ENCODE measurements at places on chromosomes 1 and 21. TPM values are rescaled to one million over a fixed set of nuclear protein-coding genes. Genes with fewer than 3 reads are reported as not detected.
A peak's percentile ranks its signal among the peaks of the same experiment; 100 is the strongest.

GRCh38 chr1:33092438-33092837 is 11.5 kb downstream of the AZIN2 start:
- no peak overlapping the region for H3K27ac ChIP-seq
- no peaks in the 10 kb centered on the region for H3K36me3 ChIP-seq
- H3K4me1 ChIP-seq: peaks cover 10% of the 10 kb centered on the region

- H3K27me3 ChIP-seq: no peaks in the 10 kb centered on the region
- DNase-seq: no peak
- no peaks in the 10 kb centered on the region for H3K36me3 ChIP-seq
- H3K4me3 ChIP-seq: no peak overlapping the region
- H3K4me1 ChIP-seq: no peaks in the 10 kb centered on the region
These were observed 27.7 kb upstream of the DYRK1A start for GRCh38 chr21:37338671-37339551.

DNA sequence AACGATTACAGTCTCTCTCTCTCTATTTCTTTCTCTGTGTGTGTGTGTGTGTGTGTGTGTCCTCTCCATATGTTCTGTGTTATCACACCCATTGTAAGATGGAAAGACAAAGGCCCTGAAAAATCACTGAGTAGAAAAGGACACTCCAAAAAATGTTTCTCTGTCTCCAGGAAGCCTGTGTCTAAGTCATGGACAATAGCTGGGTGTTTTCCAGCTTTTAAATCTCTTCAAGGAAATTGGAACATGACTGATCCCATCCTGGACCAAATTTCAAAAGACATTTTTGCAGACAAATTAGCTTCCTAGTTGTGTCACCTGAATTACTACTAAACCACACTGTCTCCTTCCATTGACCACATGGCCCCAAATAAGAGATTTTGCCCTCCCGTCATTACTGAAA is 31.0 kb upstream of the LMX1A start:
- no peak for DNase-seq
- no peak overlapping the region for H3K27ac ChIP-seq
- peaks cover 33% of the 10 kb centered on the region for H3K27me3 ChIP-seq
- no peaks in the 10 kb centered on the region for H3K36me3 ChIP-seq
- peaks cover 1% of the 10 kb centered on the region for H3K4me1 ChIP-seq
- no peak overlapping the region for H3K4me3 ChIP-seq

- H3K36me3 ChIP-seq: no peaks in the 10 kb centered on the region
- H3K27ac ChIP-seq: no peak overlapping the region
- no peaks in the 10 kb centered on the region for H3K4me1 ChIP-seq
These were observed 4.7 kb downstream of the CCDC190 start for GRCh38 chr1:162856260-162856659.

Gene NECAP2
- 122 TPM for total RNA-seq

Gene ARTN
- total RNA-seq: 0.63 TPM

- H3K4me3 ChIP-seq: no peak overlapping the region
- no peaks in the 10 kb centered on the region for H3K4me1 ChIP-seq
- H3K27ac ChIP-seq: no peak overlapping the region
- no peak for DNase-seq
- peaks cover 49% of the 10 kb centered on the region for H3K36me3 ChIP-seq
- no peaks in the 10 kb centered on the region for H3K27me3 ChIP-seq
These were observed 57.8 kb upstream of the PGD start for GRCh38 chr1:10340930-10341590.

Gene INAVA
- total RNA-seq: 0.87 TPM

Gene KDF1
- 1.2 TPM for total RNA-seq

Gene DMBX1
- not detected for total RNA-seq

GRCh38 chr21:14457762-14458161 is 74.8 kb upstream of the HSPA13 start:
- no peak for DNase-seq
- H3K27me3 ChIP-seq: no peaks in the 10 kb centered on the region
- no peaks in the 10 kb centered on the region for H3K36me3 ChIP-seq
- H3K4me1 ChIP-seq: peaks cover 14% of the 10 kb centered on the region
- H3K27ac ChIP-seq: no peak overlapping the region
- no peak overlapping the region for H3K4me3 ChIP-seq

DNA sequence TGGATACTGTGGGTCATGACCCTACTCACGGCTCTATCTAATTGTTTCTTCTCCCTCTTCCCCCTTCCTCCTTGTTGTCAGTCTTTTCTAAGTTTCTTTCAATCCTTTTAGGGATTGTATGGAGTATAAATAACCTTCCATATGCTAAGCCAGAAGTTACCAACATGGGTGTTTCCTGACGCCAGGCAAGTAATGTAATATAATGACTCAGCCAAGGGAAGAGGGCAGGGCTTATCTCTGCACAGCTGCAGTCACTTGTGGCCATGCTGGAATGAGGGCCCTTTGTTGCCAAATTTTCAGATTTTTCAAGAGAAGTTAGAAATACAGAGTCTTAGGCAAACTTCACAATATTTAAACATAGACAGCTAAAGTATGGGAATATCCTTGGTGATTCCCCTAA is 194.6 kb downstream of the ST6GALNAC3 start:
- H3K36me3 ChIP-seq: no peaks in the 10 kb centered on the region
- no peaks in the 10 kb centered on the region for H3K27me3 ChIP-seq
- DNase-seq: no peak
- peaks cover 44% of the 10 kb centered on the region for H3K4me1 ChIP-seq
- H3K4me3 ChIP-seq: no peak overlapping the region

DNA sequence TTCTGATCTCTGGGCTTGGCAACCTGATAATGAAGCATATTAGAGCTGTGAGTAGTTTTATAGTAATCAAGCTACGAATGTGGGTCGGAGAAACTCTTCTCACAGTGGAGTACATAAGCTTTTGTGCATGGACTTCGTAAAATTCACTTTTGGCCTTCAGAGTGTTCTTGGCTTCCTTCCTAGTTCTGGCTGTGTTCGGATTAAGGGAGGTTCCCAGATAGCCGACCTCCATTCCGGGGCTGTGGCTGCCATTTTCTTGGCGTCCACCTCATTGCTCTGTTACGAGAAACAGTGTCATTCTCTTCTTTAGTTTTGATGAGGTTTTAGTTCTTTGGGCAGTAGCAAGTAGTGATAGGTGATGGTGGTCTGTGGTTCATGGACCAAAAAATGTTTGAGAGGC is 26.3 kb downstream of the CAMTA1 start:
- peak overlapping the region; percentile 38 for H3K27ac ChIP-seq
- no peak for DNase-seq
- no peaks in the 10 kb centered on the region for H3K27me3 ChIP-seq
- no peak overlapping the region for H3K4me3 ChIP-seq
- peaks cover 9% of the 10 kb centered on the region for H3K4me1 ChIP-seq

Gene S100A7
- total RNA-seq: not detected

Gene HAO2
- total RNA-seq: not detected

Gene TEKT2
- not detected for total RNA-seq

Gene ZNF648
- not detected for total RNA-seq

DNA sequence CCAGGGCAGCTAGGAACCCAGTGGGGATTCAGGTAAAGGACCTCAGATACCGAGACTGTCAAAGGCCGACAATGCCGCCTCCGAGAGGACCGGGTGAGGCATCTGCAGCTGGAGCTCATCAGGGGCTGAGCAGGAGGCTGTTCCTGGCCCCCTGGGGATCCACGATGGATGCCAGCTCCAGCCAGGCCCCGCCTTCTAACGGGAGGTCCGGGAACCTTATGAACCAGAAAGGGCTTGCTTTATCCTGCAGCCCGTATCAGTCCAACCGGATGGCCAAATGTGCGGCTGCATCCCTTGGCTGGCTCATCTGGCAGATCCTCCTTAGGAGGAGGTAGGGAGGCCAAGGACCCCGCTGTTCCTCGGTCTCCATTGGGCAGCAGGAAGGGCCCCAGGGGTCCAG is 32.0 kb downstream of the SLC45A1 start:
- DNase-seq: no peak
- H3K4me3 ChIP-seq: no peak overlapping the region
- H3K36me3 ChIP-seq: peaks cover 16% of the 10 kb centered on the region
- H3K4me1 ChIP-seq: peaks cover 62% of the 10 kb centered on the region
- H3K27ac ChIP-seq: peak overlapping the region; percentile 45
- no peaks in the 10 kb centered on the region for H3K27me3 ChIP-seq

GRCh38 chr1:98732985-98733781 is 71.7 kb downstream of the SNX7 start:
- H3K4me1 ChIP-seq: no peaks in the 10 kb centered on the region
- H3K36me3 ChIP-seq: no peaks in the 10 kb centered on the region
- H3K27me3 ChIP-seq: no peaks in the 10 kb centered on the region
- H3K27ac ChIP-seq: no peak overlapping the region
- H3K4me3 ChIP-seq: no peak overlapping the region

DNA sequence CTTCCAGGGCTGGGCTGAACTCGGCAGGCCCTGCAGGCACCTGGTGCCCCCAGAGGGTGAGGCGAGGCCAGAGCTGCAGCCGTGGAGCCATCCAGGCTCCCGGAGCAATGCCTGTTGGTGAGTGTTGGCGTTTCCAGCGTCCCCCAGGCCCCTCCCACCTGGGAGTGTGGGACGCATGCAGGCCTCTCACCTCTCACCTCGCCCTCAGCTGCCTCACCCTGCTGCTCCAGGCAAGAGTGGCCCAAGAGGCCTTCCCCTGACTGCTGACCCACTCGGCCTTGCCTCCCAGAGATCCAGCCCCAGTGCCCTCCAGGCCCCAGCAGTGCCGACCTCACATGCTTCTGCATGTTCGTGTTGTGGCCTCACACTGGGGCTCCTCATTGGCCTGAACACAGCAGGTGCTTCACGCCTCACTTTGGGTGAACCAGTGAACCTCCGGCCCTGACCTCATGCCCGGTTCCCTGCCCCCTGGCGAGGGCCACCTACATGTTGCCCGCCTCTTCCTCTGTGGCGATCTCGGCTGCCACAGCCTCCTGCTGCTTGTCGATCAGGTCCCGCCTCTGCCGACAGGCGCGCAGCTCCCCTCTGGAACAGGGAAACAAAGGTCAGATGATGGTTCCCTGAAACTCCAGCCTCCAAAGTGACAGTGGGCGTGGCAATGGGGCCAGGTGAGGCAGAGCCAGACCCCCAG is 17.0 kb downstream of the CFAP74 start:
- H3K27me3 ChIP-seq: peaks cover 21% of the 10 kb centered on the region
- no peaks in the 10 kb centered on the region for H3K36me3 ChIP-seq
- H3K4me1 ChIP-seq: peaks cover 11% of the 10 kb centered on the region
- no peak overlapping the region for H3K4me3 ChIP-seq
- H3K27ac ChIP-seq: no peak overlapping the region

GRCh38 chr1:7654725-7655124 is 116.4 kb upstream of the VAMP3 start:
- H3K27me3 ChIP-seq: no peaks in the 10 kb centered on the region
- H3K36me3 ChIP-seq: no peaks in the 10 kb centered on the region
- no peaks in the 10 kb centered on the region for H3K4me1 ChIP-seq
- no peak overlapping the region for H3K27ac ChIP-seq
- DNase-seq: no peak

Gene INSRR
- total RNA-seq: not detected

Gene FCRL2
- total RNA-seq: 40.2 TPM

Gene FCRL3
- total RNA-seq: 109 TPM

Gene CDC7
- total RNA-seq: 15.4 TPM

Gene GOLT1A
- not detected for total RNA-seq

GRCh38 chr1:153058826-153059784 is 1.8 kb upstream of the SPRR2A start:
- H3K27ac ChIP-seq: no peak overlapping the region
- no peaks in the 10 kb centered on the region for H3K36me3 ChIP-seq
- H3K27me3 ChIP-seq: no peaks in the 10 kb centered on the region

Gene GPR61
- total RNA-seq: not detected

GRCh38 chr1:162200096-162200847 is 130.8 kb downstream of the NOS1AP start:
- no peak for DNase-seq
- H3K4me1 ChIP-seq: no peaks in the 10 kb centered on the region
- no peaks in the 10 kb centered on the region for H3K27me3 ChIP-seq
- H3K36me3 ChIP-seq: no peaks in the 10 kb centered on the region

DNA sequence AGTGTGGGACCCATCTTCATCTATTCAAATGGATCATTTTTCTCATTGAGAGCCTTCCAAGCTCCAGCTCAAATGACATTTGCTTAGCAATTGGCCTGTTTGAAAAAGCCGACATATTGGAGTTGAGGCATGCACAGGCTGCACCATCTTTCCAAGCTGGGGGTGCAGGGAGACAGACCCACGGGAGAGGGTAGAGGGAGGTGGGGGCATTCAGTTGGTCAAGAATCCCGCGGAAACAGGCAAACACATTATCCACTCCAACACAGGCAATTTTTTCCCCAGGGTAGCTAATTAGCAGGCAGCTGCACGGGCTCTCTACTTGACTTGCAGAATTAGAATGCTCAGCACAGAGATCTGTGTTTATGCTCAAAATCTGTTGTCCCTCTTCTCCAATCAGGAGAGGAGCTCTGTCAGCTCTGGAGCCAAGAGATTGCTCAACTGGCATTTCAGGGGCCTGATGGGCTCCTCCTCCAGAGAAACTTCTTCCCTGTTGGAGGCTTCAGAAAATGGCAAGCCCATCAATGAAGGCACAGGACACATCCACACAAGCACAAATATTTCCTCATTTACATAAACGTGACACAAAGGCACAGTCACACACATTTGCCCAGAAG is 267.8 kb downstream of the FOXD2 start:
- no peaks in the 10 kb centered on the region for H3K36me3 ChIP-seq
- H3K4me3 ChIP-seq: no peak overlapping the region
- peaks cover 24% of the 10 kb centered on the region for H3K27me3 ChIP-seq
- peaks cover 23% of the 10 kb centered on the region for H3K4me1 ChIP-seq

DNA sequence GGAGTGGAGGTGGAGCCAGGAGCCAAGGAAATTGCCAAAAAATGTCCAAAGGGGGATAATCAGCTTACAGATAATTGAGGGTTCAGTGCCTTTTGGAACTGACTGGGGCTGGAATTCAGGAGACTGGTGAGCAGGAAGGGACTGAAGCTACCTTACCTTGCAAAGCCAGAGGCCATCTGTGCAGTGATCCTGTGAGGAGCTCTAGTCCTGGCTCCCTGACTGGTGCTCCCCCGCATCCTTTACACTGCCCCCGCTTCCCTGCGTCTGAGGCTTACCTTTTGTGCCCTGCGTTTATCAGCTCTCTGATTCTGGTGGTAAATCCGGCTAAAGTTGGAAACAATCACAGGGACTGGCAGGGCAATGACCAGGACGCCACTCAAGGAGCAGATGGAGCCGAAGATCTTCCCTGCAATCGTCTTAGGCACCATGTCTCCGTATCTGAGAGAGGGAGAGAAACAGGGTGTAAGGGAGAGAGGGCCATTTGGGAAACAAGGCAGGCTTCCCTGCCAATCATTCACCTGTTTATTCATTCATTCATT is 31.0 kb downstream of the DDX20 start:
- H3K27me3 ChIP-seq: no peaks in the 10 kb centered on the region
- DNase-seq: no peak
- H3K27ac ChIP-seq: no peak overlapping the region
- no peaks in the 10 kb centered on the region for H3K36me3 ChIP-seq

DNA sequence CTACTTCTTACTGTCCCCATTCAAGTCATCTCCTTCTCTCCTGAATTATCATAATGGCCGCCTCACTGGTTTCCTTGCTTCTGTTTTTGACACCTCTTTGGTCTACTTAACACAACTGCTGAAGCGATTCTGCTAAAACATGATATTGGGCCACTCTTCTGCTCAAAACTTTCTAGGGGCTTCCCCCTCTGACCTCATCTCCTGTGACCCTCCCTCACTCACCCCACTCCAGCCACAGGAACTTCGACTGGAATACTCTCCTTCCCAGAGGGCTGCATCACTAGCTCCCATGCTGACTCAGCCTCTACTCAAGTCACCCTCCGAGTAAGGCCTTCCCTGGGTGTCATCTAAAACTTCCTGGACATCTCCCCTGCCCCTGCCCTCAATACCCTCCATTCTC is 35.7 kb downstream of the NRIP1 start:
- peaks cover 56% of the 10 kb centered on the region for H3K4me1 ChIP-seq
- H3K36me3 ChIP-seq: no peaks in the 10 kb centered on the region
- no peak overlapping the region for H3K27ac ChIP-seq
- no peak overlapping the region for H3K4me3 ChIP-seq
- DNase-seq: no peak

GRCh38 chr1:229952670-229953520 is 114.1 kb upstream of the GALNT2 start:
- no peaks in the 10 kb centered on the region for H3K27me3 ChIP-seq
- H3K4me1 ChIP-seq: no peaks in the 10 kb centered on the region
- DNase-seq: no peak
- H3K4me3 ChIP-seq: no peak overlapping the region
- H3K36me3 ChIP-seq: no peaks in the 10 kb centered on the region

All from spleen (tissue), 13 donors.